ENCODE measurements at places on chromosomes 12 and 14.

DNA sequence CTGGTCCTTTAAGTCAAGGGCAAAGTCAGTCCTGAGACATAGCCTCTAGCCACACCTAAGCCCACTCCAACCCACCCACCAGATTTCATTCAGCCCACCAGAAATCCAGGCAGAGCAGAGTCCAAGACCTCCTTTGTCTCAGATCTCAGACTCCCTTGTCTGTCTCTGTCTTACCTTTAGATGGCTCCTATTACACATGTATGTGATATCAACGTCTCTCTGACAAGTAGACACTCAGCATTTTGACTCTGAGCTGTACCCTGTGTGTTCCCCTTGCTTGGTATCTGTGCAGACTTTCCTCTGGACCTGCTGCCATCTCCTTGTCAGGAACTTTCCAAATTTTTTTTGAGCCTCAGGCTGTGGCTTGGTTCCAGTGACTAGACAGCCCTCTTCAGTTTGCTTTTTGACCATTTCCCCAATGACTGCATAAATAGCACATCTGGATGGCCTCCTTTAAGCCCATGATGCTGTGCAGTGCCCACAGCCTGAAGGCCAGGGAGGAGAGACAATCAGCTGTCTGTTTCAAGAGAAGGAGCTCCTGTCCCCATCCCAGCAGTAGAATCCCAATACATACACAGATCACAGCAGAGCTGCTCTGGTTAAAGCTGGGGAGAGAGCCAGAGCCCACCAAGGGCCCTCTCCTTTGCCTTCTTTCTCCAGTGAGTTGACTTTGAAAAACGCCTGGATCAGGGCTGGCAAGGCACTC lies 7.0 kb downstream of the POU6F1 start:
- no peak for DNase-seq

GRCh38 chr12:89029961-89030360 lies 322.3 kb downstream of the DUSP6 start:
- no peak for DNase-seq

DNA sequence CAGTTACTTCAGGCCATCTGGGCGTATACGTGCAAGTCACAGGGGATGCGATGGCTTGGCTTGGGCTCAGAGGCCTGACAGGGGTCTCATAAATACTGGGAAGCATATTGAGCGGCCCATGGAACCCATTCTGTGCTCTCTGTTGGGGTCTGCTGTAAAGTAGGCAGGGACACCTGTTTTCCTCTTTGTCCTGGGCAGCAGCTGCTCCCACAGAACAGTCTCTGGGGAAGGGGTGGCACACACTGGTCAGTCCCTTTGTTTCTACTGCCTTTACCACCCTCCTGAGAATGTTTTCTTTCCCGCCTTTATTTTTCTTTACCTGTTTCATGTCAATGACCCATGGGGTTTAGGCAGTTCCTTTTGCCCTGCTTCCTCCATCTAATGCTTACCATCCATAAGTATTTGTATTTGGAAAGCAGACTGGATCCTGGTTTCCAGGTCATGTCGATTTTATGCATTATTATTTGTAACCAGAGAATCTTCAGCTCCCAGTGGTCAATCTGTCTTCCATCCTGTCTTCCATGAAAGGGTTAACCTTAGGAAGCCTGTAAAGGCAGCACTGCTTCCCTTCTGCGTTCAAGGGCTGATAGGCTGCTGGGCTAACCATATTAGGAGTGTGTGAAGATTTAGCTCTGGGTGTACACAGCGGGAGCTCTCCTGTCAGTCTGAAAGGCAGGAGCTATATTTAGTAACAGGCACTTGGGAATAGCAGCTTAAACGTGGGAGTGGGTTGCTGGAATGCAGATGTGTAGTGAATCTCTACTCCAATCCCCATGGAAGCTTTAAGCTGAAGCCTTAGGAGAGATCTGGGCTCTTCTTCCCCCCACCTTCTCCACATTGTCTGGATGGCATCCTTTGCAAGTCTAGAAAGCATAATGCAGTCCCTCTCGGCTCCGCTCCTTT lies 124.0 kb downstream of the DYRK2 start:
- peak; percentile 37 for DNase-seq

DNA sequence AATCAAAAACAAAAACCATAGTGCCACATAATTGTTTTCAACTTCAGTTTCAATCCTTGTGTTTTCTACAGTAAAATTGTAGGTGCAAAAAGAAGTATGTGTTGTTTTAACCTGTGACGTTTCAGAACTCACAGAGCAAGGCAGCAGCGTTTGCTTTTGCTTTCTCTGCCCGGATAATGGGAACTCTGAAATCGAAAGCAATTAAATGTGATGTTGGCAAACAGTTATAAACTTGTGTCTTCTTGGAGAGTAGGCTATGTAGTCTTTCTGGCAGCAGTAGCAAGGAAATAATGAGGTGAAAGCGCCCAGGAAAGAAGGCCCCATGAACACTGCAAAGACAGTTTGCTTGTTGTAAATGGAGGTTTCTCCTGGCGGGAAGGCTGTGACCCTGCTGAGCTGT lies 39.1 kb downstream of the FNTB start:
- no peak for DNase-seq

DNA sequence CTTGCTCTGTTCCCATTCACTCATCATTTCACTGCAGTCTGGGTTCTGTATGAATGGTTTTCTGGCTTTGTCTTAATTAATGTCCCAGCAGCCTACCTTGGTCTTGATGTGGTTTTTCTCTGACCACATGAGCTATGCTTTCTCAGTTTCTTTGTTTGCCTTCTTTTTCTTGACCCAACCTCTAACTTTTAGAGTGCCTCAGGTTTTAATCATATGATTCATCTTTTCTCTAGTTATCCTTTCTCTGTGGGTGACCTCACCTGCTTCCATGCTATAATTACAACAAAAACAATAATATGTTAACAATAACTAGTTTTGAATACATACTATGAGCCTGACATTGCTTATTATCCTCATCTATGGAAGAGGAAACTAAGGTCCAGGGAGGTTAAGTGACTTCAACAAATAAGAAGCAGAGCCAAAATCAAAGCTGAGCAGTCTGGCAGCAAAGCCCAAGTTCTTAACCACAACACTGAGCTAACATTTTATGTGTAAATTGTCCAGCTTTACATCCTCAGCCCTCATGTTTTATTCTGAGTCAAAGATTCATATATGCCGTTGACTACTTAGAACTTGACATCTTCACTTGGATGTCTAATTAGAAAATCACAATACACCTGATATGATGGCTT lies 4.7 kb upstream of the EPYC start:
- DNase-seq: no peak

- no peak for DNase-seq
These were observed 14.7 kb downstream of the RASAL1 start for GRCh38 chr12:113120670-113121370.

- DNase-seq: no peak
These were observed 191.3 kb upstream of the MYL2 start for GRCh38 chr12:111111681-111112080.

GRCh38 chr12:25195056-25195971 lies at the start of the genes DNAI7 and ETFRF1:
Gene DNAI7 (minus strand): TSS chr12:25195160. CDS start chr12:25195078, 82 bp downstream.
Gene ETFRF1 (plus strand): TSS chr12:25195237. CDS start chr12:25203957, 8,720 bp downstream.
- DNase-seq: peak; percentile 99

DNA sequence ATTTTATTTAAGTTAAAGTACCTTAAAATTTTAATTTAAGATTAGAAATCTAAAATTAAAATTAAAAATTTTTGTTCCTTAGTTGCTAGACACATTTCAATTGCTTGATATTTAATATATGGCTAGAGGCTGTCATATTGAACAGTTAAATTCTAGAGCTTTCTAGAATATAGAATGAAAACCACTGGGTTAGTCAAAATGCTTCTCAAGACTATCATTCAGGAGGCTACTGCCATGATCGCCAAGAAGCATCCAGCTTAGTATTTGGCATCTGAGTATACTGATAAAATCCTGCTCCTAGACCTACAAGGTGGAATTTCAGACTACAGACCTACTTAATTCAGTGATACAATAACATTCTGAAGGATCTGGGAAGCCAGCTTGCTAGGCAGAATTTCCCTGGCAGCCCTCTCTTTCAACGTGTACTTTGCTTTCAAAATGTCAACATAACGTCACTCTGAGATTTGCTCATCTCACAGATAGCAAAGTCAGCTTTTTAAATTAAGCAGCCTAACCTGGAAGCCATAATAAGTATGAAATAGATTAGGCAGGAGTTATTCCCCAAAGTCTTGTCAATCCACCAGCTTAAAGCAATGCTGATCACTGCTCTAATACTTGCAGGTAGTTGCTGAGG lies 525.8 kb downstream of the FSCB start:
- DNase-seq: no peak

DNA sequence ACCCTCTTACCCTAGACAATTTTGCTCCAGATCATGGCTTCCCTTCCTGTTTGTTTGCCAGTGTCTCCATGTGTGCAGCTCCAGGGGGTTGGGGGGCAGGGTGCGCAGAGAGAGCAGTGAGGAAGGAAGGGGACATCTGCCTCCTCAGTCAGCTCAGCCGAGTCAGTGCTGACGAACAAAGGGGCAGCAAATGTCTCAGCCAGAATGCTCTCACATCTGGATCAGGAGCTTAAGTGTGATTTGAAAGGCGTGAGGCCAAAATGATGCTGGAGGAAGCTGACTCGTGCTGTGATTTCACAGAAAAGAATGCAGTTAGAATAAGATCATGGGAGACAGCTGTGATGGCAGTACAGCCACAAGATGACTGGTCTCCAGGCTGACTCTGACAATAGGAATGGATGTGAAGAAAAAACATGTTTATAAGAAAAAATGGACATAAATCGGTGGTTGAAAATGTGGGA lies 27.1 kb upstream of the CDK17 start:
- DNase-seq: peak; percentile 82

DNA sequence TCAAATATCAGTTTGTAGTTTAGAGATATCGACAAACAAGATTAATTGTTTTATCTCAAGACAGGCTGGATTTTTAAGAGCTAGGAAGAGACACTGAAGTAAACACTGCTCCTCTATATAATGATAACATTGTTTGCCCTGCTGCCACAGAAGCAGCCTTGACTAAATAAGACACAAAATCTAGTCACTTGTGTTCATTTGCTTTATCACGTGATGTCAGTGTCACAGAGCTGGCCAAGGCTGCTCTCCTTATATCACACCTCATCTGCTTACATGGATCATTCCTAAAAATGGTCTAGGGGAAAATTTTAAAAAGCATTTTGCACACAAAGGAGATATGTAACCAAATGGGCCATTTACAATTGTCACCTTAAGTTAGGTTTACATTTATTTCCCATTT lies 64.1 kb downstream of the SOX5 start:
- DNase-seq: no peak

DNA sequence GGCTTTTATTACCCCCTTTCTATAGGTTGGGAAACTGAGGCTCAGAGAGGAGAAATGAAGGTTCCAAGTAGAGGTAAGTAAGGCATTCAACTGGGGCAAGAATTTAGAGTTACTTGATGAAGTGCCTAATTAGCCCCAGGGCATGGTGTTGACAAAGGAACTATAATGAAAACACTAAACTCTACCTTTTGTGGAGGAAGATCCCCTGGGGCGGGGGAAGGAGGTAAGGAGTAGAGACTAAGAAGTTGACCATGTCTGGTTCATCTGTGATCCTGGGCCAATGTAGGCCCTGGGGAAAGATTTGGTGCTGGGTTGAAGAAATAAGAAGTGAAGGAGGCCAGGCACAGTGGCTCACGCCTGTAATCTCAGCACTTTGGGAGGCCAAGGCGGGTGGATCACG lies 16.2 kb upstream of the COX6A1 start:
- DNase-seq: no peak

GRCh38 chr14:81169711-81170103 lies 51.1 kb downstream of the GTF2A1 start:
- peak; percentile 69 for DNase-seq

GRCh38 chr12:128521981-128522380 lies 255.0 kb downstream of the TMEM132C start:
- DNase-seq: no peak

DNA sequence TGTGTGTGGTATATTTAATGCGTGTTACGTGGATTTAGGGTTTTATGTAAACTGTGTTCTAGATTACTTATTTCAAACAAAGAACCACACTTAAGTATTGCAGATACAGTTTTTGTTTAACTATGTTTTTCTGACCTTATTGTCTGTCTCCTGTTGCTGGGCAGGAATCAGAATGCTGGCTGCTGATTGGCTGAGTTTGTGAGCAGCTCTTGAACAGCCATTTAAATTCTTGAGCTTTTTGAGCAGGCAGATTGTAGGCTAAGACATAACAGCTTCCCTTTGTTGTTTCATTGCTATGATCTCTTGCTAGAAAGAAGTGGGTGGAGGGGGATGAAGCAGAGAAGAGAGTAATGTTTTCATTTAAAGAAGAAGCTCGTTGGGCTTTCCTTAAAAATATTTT lies 52.2 kb downstream of the ATF7IP start:
- peak; percentile 73 for DNase-seq

GRCh38 chr12:16499611-16500010 lies 106.4 kb downstream of the LMO3 start:
- DNase-seq: no peak

DNA sequence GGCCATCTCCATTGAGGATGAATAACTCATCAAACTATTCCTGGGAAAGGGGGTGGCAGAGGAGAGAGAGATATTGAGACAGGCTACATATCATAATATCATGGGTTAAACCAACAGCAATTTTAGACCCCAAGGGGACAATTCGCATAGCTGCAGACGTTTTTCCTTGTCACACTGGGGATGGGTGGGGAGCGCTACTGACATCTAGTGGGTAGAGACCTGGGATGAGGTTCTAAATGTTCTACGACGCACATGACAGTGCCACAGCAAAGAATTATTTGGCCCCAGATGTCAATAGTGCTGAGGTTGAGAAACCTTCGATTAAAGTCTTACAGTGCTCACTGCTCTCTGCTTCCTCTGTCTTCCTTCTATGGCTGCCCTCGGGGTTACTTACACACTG lies 425.6 kb downstream of the NRXN3 start:
- no peak for DNase-seq

DNA sequence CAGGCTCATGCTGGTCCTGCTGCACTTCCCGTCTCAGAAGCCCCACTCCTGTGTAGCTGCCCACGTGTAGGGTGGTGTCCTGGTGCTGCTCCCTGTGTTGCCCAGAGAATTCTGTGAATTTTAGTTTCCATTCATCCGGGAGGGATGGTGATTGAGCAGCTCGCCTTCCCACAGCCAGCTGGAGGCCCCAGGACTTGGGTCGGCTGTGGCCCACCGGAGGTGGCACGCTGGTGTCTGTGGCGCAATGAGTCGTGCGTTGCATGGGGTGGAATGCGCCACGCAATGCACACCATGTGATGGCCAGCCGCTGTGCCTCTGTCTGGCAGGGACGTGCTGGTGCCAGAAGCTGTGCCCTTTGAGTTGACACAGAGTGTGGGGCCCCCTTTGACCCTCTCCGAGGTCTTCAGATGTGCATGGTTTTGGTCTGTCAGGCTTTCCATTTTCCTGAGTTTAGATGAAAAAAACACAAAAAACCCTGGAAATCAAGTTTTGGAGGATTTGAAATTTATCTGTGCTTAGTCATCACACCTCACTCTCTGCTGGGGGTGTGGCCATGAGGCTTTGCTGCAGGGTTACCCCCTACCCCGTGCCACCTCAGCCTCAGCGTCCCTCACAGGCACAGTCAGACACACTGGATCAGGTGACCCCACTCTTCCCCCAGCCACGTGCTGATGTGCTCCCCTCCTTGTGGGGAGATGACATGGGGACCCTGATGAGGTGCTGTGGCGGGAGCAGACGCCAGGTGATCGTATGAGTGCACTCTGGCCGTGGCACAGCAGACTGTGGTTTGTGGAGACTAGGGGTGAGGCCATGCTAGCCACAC lies 64.6 kb downstream of the EP400 start:
- no peak for DNase-seq

Data from femur (tissue), 1 donor.